ENCODE measurements at places on chromosomes 4 and X.

DNA sequence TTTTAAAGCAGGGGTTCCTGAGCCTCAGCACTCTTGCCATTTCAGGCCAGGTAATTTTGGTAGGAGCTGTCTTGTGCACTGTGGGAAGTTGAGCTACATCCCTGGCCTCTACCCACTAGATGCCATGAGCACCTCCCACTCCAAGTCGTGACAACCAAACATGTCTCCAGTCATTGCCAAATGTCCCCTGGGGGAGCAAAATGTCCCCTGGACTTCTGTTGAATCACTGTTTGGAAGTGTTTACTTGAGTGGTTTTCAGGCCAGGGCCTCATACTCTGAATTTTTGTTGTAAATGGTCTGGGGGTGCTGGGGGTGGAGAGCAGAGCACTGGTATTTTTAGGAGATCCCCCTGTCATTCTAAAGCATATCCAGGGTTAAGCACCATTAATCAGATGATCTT, 3.2 kb downstream of the PDK3 start:
- no peak for DNase-seq

GRCh38 chr4:41505161-41505661, 32.7 kb upstream of the LIMCH1 start:
- no peak for DNase-seq

GRCh38 chr4:89368861-89369260, 61.3 kb upstream of the GPRIN3 start:
- DNase-seq = no peak

DNA sequence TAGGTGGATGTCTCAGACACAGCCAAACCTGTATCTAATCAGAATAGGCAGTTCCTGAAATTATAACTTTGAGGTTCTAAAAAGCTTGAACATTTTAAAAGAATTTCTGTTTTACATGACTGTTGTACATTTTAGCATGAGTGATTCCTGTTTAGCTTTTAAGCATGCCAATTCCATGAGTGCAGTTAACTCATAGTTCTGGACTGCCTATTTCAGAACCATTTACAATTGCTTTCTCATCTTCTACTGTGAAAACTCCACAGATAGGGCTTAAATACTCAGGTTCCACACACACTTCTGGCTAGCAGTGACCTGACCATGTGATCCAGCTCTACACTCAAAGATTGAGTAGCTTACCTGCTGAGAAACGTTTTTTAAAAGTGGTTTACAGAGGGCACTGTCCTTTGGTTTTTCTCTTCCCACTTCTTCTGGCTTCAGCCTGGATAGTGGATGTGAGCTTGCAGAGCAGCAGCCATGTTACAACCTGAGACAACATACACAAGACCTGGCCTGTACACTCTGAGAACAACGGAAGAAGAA, 280.8 kb downstream of the ANKRD50 start:
- no peak for DNase-seq

DNA sequence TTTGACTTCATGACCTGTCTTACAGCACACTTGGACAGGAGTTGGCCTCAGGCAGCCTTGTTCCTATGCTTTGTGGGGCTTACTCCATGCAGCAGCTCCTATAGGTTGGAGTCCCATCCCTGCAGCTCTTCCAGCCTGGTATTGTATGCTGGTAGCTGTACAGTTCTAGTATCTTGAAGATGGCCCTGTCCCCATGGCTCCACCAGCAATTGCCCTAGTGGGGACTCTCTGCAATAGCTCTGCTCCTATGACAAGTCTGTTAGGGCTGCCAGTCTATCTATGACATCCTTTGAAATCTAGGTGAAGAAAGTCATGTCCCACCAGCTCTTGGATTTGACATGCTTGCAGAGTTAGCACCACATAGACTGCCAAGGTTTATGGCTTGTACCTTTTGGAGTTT, 252.6 kb downstream of the ANTXR2 start:
- no peak for DNase-seq

- no peak for DNase-seq
Observed at GRCh38 chrX:106897259-106897658, 5.9 kb downstream of the RIPPLY1 start.

- peak; percentile 29 for DNase-seq
Observed at GRCh38 chr4:20248155-20248558, 3.5 kb upstream of the SLIT2 start.

- no peak for DNase-seq
Observed at GRCh38 chr4:37815591-37815990, 10.9 kb upstream of the PGM2 start.

DNA sequence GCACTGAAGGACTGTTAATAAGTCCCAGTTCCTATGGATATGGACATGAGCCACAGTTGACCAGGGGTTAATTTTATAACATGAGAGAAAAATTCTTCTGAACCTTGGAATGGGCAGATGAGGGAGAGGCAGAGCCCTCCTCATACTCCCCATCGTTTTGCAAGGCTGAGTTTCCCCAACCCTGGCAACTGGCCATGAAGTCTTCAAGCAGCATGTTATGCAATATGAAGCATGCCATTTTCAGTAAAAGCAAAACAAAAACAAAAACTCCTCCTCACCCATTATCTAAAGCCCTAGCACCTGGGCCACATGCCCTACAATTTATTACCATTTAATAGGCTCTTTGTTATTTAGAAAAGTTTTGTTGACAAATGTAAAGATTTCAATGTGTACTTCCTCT, 64.5 kb downstream of the GPC4 start:
- no peak for DNase-seq

DNA sequence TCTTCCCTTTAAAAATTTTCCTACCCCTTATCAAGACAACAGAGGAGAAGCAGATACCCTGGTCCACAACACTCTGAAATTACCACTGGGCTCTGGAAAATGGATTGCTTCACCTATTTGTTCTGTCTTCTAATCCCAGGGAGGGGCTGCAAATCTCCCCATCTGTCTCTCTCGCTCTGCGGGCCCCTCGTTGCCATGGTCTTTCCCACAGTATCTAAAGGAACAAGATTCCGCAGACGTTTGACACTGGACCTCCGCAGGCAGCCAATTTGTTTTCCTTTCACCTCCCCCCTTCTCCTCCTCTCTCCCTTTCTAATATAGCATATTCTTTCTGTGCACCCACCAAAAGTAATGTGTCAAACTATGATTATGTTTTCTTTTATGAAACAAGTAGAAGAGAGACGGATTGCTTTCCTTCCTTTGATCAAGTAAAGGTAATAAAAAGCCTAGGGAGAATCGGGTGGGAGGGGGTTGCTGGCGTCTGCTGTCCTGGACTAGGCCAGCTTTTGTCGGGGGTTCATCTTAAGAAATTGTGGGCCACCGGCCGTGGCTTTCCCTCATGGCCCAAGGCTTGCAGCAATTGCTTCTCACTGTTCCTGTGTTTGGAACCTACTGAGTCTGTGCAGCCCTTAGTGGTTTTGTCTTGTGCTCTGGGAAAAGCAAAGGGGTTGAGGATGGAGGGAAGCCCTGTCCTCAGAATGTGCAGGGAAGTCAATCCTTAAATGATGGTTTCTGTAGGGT, 81.0 kb downstream of the MGST2 start:
- no peak for DNase-seq

- DNase-seq = no peak
Observed at GRCh38 chr4:153595894-153596601, 88.0 kb upstream of the TLR2 start.

DNA sequence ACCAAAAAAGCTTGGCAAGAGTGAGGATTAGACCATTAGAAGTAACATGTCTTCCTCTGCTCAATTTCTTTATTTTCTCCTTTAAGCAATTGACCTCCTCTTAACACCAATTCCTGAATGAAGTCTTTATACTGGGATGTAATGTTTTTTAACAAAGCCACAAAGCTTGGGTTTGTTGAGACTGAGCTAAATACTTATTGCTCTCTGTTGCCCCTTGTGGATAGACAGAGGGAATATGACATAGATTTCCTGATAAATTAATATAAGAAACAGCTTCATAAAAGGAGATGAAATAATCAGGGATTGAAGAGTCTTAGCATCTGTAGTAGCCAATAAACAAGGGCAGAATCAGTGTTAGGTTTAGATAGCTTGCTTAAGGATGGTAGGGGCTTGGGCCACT, 57.6 kb downstream of the CCDC160 start:
- no peak for DNase-seq

All from germinal center (tissue), 1 donor.